ENCODE measurements at places on chromosomes 13 and 19.

GRCh38 chr13:69124996-69125395, 982.6 kb upstream of the ATXN8OS start:
- DNase-seq: no peak

DNA sequence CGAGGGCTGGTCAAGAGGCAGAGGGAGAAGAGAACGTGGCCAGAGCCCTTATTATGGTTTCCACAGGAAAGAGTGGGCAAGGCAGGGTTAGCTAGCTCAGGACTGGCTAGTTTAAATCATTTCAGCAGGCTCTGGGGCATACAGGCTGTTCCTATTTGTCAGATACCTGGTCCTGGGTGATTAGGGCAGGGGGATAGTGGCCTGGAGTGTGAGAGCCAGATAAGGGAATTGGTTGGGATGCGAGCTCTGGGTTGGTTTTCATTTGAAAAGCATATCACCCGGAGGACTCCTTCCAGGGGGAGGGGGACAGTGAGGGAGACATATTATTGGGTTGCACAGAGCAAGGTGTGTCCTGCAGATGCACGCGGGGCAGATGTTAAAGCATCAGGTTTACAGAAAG, 75.3 kb upstream of the CLDN10 start:
- no peak for DNase-seq

DNA sequence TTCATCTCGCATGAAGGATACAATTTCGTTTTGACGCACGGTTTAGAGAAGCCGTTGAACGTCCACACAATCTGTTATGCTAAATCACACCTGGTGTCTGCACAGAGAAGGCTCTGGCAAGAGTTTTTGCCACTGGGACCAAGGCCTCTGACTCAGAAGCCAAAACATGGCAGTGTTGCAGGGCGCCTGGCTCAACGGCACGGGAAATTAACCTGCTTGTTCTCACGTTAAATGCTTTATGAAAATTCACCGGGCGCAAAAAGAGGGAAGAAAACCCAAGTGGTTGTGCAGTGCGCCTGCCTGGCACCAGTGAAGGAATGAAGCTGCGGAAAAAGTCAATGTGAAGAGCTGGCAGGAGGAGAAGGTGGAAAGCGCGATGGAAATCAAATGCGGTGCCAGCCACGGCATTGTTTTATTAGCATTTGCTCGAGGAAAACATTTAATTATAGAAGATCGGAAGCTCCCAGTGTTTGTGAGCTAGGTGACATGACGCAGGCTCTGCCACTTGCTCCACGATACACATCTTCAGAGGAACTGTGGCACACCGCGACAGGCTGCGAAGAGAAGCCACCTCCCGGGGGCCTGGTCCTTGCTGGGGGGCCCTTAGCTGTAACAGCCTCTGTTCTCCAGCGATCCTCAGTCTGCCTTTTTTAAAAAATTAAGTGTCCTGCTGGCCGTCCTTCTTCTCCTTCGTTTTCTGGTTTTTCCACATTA, 126.2 kb downstream of the ZIC5 start:
- DNase-seq: no peak

- DNase-seq: no peak
Measured at GRCh38 chr19:16040642-16041041, 35.7 kb upstream of the TPM4 start.

DNA sequence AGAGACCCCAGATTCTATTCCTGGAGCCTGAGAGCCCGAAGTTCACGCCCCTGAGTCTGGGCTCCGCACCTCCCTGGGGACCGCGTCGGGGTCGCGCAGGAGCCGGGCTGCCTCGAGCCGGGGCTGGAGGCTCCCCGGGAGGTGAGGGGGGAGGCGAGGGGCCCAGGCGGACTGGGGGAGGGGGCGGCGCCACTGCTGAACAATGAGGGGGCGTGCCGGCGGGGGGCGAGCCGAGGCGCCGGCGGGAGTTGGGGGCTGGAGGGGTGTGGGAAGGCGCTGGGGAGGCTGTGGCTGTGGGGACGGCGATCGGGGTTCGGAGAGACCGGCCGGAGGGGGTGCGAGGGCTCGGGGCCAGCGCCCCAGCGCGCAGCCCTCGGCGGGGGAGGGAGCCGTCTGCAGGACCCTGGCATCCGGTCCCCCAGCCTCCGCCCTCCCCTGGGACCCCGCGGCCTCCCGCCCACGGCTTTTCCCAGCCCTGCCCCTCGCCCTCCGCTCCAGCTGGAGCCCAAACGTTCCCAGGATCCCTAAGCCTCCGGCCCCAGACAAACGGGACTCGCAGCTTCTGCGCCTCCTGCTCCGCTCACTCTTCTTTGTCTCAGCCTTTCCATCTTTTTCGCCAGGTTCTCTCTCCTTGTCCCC, 922 bp downstream of the PLEKHG2 start:
- DNase-seq: no peak

DNA sequence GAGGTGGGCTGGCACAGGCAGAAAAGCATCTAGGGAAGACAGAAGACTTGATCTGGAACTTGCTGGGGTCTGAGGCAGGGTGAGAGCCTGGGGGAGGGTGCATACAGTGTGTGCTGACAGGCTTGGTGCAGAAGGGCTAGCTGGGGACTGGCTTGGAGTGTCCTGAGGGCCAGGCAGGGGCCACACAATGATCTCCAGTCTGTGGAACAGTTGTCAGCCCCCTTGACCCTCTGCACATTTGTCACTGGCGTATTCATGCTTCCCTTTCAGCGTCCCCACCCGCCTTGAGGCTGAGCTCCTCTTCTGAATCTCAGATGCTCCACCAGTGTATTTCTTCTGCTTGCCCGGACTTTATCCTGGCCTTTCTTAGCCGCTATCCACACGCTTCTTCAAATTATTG, 2.8 kb upstream of the MICU2 start:
- no peak for DNase-seq

DNA sequence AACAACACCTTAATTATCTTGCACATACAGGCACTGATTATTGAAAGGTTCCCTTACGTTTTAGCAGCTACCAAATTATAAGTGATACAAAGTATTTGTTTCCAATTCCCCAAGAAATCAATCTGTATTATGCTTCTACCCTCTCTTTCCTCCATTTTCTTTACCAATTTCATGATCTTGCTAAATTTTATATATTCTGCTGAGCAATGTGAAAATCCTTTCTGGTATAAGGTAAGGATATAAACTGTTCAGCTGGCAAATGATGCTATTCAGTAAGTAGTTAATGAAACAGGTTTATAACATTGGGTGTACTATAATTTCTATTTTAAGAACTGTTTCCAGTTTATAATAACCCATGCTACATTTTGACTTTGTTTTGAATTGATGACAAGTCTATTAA, 985 bp upstream of the EEF1AKMT1 start:
- DNase-seq: no peak

- DNase-seq: no peak
Measured at GRCh38 chr13:20301403-20302071, 69.4 kb upstream of the GJB6 start.
